ENCODE measurements at places on chromosomes 7 and 10. TPM values are rescaled to one million over a fixed set of nuclear protein-coding genes. Genes with fewer than 3 reads are reported as not detected.

GRCh38 chr10:75776738-75777504 lies 345.5 kb downstream of the LRMDA start:
- no peaks in the 10 kb centered on the region for H3K27me3 ChIP-seq
- H3K27ac ChIP-seq = no peak overlapping the region
- no peak for DNase-seq

- no peak overlapping the region for H3K27ac ChIP-seq
- DNase-seq = no peak
- H3K4me1 ChIP-seq = no peaks in the 10 kb centered on the region
- H3K27me3 ChIP-seq = no peaks in the 10 kb centered on the region
Observed at GRCh38 chr7:14931511-14932215, 29.1 kb upstream of the DGKB start.

The TUBB8 gene
- 1.9 TPM for total RNA-seq

- peak; percentile 75 for DNase-seq
- H3K27ac ChIP-seq = no peak overlapping the region
- H3K4me3 ChIP-seq = no peak overlapping the region
- H3K27me3 ChIP-seq = no peaks in the 10 kb centered on the region
- H3K36me3 ChIP-seq = no peaks in the 10 kb centered on the region
Observed at GRCh38 chr7:405489-406211, 114.0 kb downstream of the PDGFA start.

The CDC14C gene
- total RNA-seq = 0.54 TPM

DNA sequence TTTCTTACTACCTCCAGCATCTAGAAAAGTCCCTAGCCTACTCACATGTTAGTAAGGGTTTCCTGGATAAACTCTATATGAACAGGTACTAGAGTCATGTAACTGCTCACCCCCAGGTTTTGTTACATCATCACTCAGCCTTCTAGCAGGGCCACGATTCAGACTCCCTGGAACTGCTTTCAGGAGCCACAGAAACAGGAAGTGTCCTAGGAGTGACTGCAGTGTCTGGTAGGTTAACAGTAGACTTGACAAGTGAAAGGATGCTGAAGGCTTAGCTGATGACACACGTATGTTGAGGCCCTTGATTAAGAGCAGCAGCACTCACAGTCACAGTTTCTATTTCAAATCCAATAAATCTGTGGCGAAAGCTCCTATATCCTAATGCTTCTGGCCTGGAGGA lies 101.2 kb downstream of the DNMBP start:
- peaks cover 16% of the 10 kb centered on the region for H3K36me3 ChIP-seq
- H3K27ac ChIP-seq = no peak overlapping the region
- no peak for DNase-seq
- peaks cover 22% of the 10 kb centered on the region for H3K4me1 ChIP-seq
- no peak overlapping the region for H3K4me3 ChIP-seq

GRCh38 chr7:129911790-129912189 lies 41.0 kb downstream of the UBE2H start:
- DNase-seq = no peak
- no peaks in the 10 kb centered on the region for H3K36me3 ChIP-seq
- peaks cover 17% of the 10 kb centered on the region for H3K4me1 ChIP-seq
- H3K27ac ChIP-seq = no peak overlapping the region
- no peaks in the 10 kb centered on the region for H3K27me3 ChIP-seq

The CHN2 gene
- total RNA-seq = 6.6 TPM

The SFRP5 gene
- not detected for total RNA-seq

DNA sequence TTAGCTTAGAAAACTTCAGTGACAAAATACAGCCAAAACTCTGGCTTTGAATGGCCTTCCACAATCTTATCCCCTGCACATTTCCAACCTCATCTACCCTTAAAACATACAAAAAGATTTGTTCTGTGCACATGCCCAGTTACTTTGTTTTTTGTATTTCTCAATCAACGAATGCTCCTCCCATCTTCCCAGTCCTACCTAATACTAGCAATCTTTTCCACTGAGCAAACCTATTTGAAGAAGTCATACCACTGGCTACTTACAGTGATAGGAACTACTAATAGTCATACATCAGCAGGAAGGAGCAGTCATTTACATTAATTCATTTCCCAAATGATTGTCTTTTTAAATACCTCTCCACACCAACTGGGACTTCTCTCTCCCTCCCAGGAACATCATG lies 2.5 kb downstream of the USP54 start:
- H3K27ac ChIP-seq = no peak overlapping the region
- no peaks in the 10 kb centered on the region for H3K27me3 ChIP-seq
- H3K4me1 ChIP-seq = peaks cover 41% of the 10 kb centered on the region
- DNase-seq = no peak

The SPDYE11 gene
- total RNA-seq = not detected

- peak; percentile 90 for DNase-seq
- H3K36me3 ChIP-seq = no peaks in the 10 kb centered on the region
- peak overlapping the region; percentile 94 for H3K27ac ChIP-seq
- peak overlapping the region; percentile 26 for H3K4me3 ChIP-seq
Observed at GRCh38 chr10:28459453-28460144, 73.3 kb upstream of the WAC start.

DNA sequence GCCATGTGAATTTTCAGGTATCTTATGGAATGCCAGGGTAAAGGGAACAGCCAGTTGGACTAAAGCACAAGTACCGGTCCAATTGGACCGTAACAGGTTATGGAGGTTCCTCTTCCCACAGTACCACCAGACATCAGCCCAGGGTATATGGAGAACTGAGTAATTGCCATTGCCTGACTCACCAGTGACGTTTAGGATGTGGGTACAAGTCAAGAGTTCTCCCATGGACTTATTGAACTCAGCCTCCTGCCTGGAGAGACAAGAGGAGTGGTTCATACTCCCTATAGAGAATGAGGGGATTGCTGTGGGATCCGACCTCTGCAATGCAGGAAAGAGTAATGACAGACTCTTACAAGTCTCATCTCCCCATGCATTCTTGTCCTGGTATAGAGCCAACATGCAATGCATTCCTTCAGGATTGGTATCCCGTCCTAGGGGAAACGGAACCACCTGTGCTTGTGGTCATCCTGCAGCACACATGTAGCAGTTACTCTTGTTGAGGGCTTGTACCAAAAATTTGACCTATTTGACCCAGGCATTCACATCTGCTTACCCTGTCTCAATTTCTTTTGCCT lies 30.7 kb upstream of the ELOVL3 start:
- no peak overlapping the region for H3K4me3 ChIP-seq
- no peaks in the 10 kb centered on the region for H3K36me3 ChIP-seq
- no peak overlapping the region for H3K27ac ChIP-seq
- H3K27me3 ChIP-seq = no peaks in the 10 kb centered on the region
- no peaks in the 10 kb centered on the region for H3K4me1 ChIP-seq

- H3K27me3 ChIP-seq = no peaks in the 10 kb centered on the region
- no peaks in the 10 kb centered on the region for H3K36me3 ChIP-seq
- H3K4me3 ChIP-seq = no peak overlapping the region
- H3K4me1 ChIP-seq = no peaks in the 10 kb centered on the region
- H3K27ac ChIP-seq = no peak overlapping the region
Observed at GRCh38 chr7:507623-508300, 11.9 kb downstream of the PDGFA start.

DNA sequence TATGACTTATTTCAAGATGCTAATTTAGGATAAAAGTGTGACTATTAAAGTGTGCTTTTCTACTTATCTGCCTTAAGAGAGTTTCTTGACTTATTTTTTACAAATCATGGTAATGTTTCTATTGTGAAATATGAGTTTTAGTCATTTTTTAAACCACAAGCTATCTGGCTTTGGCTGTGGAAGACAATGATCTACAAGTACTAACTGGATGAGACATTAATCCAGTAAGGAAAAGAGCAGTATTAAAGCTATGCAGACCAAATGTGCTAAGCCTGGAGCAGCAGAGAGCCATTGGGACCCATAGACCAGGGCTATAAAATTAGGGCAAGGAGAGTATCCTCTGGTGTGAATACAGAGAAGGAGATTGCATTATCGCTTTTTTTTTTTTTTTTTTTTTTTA lies 92.4 kb downstream of the SEMA3A start:
- no peak for DNase-seq
- H3K4me3 ChIP-seq = no peak overlapping the region
- peaks cover 1% of the 10 kb centered on the region for H3K4me1 ChIP-seq
- no peak overlapping the region for H3K27ac ChIP-seq

DNA sequence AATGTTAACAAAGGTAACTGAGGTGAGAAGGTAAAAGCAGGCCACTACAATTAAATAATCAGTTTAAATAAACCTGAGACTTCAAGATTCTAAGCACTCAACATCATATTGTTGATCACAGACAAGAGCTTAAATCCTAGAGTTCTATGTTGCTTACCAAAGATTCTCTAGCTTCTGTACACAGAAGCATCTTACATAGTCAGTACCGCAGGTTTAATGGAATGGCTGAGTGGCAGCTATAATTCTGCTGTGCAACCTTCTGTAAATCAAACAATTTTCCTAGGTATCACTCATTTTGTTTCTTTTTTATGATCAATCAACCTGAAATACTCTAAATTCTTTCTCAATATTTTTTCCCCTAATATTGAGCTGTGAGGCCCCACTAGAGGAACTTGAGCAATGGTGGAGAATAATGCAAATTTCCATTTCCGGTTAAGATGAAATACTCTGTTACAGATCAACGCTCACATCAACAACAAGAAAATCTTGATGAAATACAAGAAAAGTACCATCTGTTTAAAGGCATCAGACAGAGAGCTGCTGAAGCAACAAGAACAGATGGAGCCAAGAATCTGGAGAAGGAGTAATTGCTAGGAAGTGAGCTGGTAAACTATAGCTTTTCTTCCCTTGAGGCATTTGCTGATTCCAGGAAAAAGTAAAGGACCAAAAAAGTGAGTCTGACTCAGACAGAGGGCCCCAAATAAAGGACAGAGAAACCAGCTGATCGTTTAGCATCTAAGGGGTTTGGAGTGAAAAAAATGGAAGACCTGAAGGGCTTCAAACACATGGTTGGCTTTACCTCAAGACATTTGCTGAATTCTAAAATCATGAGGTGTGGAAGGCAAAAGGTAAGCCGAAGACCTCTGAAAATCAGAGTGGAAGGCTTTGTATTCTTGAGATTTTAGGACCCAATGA lies 22.6 kb downstream of the PNPLA8 start:
- no peaks in the 10 kb centered on the region for H3K4me1 ChIP-seq
- H3K36me3 ChIP-seq = no peaks in the 10 kb centered on the region
- no peak overlapping the region for H3K27ac ChIP-seq
- no peak for DNase-seq
- no peak overlapping the region for H3K4me3 ChIP-seq

DNA sequence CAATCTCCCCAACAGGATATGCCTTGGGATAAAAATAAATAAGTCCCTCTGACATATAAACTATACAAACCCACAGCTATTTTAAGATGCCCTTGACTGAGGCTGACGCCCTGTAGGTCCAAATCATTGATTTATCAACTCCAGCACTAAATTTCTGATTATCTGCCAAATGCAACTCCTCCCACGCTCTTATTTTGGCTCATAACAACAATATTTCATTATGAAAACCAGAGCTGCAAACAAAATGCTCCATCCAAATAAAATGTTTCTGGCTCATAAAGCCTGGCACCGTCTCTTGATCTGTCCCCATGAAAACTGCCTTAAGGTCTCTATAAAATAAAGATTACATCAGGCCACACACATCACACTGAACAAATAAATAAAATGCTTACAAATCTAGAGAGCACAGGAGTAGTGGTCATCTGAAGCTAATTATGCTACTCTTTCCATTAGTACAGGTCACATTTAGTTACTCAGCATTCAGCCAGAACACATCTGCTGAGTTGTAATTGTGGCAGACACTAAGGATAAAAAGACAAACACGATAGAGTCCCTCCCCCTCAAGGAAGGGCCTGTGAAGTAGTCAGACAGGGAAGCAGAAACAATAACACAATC lies 28.8 kb downstream of the CACUL1 start:
- H3K4me1 ChIP-seq = no peaks in the 10 kb centered on the region
- no peak for DNase-seq
- H3K36me3 ChIP-seq = no peaks in the 10 kb centered on the region
- H3K27me3 ChIP-seq = no peaks in the 10 kb centered on the region
- no peak overlapping the region for H3K4me3 ChIP-seq
- H3K27ac ChIP-seq = no peak overlapping the region

The HABP2 gene
- not detected for total RNA-seq

The LIPM gene
- not detected for total RNA-seq

The TLX1 gene
- total RNA-seq = not detected

GRCh38 chr7:152899548-152900109 lies 140.1 kb downstream of the ACTR3B start:
- no peak for DNase-seq
- no peaks in the 10 kb centered on the region for H3K36me3 ChIP-seq
- no peak overlapping the region for H3K4me3 ChIP-seq
- no peaks in the 10 kb centered on the region for H3K27me3 ChIP-seq
- H3K27ac ChIP-seq = no peak overlapping the region
